ENCODE measurements at places on chromosomes 7 and 10. TPM values are rescaled to one million over a fixed set of nuclear protein-coding genes. Genes with fewer than 3 reads are reported as not detected.
A peak's percentile ranks its signal among the peaks of the same experiment; 100 is the strongest.

DNA sequence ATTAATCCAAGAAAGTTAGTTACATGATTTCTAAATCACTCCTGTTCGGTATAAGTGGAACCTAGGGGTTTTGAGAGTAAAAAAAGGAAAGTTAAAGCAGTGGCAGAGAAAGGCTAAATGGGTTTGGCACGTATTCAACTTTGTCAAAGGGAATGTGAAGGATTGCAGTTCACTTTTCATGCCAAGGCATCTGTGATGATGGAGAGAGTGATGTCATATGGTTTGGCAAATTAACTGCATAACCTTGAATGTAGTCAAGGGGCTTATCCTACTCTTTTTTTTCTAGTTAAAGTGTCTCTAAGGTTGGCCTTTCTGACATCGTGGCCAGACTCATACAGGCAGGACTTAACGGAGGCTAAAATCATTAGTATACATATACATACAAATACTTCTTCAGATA is 277.8 kb downstream of the EXOC4 start:
- DNase-seq: peak; percentile 81

DNA sequence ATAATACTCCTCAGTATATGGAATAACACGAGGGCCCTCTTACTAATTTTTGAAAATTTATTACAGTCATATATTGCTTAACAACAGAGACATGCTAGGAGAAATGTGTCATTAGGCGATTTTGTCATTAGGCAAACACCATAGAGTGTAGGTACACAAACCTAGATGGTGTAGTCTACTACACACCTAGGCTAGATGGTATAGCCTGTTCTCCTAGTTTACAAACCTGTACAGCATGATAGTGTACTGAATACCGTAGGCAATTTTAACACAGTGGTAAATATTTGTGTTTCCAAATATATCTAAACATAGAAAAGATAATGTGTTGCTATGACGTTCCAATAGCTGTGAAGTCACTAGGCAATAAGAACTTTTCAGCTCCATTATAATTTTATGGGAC is 12.8 kb downstream of the OR2F1 start:
- no peak for DNase-seq

- no peak for DNase-seq
These were observed 28.6 kb downstream of the CTTNBP2 start for GRCh38 chr7:117844678-117845077.

FAM25C gene
- not detected for polyA plus RNA-seq

PTPN20 gene
- polyA plus RNA-seq: 0.24 TPM

LIPF gene
- polyA plus RNA-seq: not detected

GRCh38 chr7:137694405-137694804 is 152.4 kb downstream of the DGKI start:
- no peak for DNase-seq

DNA sequence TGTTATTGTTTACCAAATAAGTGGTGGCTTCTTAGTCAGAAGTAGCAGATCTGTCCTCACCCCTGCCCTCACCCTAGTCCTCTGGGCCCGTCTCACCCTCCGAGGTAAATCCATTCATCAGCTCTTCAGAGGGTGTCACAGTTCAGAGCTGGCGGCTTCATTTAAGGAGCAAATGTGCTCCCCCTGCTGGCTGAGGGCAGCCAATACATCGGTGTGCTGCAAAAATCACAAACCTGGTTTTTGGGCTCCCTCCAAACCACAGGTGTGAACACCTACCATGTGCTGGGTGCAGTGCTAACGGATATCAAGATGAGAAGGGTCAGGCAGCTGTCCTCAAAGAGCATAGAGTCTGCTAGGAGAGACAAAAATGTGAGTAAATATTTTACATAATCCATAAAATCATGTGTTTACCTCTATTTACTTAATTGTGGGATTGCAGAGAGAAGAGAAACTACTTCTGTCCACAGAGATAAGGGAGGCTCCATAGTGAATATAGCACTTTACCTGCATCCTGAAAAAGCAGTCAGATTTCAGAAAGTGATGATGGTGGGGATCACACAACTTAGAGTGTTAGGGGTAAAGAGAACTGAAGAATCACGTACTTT is 15.5 kb upstream of the CRTAC1 start:
- peak; percentile 35 for DNase-seq

LGI1 gene
- polyA plus RNA-seq: not detected

CPN1 gene
- not detected for polyA plus RNA-seq

AZGP1 gene
- not detected for polyA plus RNA-seq

GRCh38 chr7:4931943-4932342 is 27.0 kb downstream of the MMD2 start:
- no peak for DNase-seq

- peak; percentile 51 for DNase-seq
These were observed 1.5 kb upstream of the CCDC3 start for GRCh38 chr10:13003004-13003403.

- DNase-seq: peak; percentile 47
These were observed 1.2 kb downstream of the CALY start for GRCh38 chr10:133335246-133336117.

DNA sequence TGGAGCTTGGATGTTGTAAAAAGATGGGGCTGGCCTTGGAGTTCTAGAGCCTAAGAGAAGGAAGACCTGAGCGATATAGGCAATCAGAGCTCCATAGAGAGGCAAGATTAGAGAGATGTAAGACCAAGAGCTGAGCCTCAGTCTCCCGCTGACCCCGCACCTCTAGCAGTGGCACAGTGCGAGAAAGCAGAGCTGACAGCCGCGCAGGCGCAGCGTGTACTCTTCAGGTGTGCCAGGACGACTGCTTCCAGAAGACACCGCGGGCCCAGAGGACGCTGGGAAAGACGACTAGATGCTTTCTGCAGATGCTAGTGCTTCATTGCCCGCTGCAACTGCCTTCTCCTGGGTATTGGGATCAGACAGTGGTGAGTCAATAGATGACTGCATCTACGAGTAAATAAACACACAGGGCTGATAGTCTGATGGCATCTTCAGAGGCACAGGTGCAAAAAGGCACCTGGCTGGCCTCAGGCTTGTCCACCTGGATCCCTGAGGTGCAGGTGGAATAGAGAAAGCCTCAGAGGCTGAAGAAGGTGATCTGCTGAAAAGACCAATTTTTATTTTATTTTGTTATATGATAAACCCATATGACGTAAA is 38.1 kb upstream of the CCDC6 start:
- no peak for DNase-seq

DNA sequence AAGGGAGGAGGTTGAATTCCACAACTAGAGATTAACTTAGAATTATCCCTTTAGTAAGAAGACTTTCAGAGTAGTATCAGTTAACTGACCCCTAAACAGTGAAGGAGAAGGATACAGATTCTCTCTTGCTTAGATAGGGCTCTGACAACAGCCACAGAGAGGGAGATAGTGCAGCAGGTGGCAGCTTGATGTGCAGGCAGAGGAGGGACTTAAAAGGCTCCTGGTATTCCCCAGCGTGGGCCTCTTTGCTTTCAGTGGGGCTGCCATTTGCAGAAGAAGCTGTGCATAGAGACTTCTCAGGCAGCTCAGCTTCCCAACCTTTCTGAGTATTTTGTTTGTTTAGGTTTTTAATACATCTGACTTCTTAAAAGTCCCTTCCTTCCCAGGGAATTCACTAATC is 16.0 kb downstream of the FZD1 start:
- no peak for DNase-seq

SORBS1 gene
- polyA plus RNA-seq: 0.26 TPM

SOSTDC1 gene
- polyA plus RNA-seq: 0.07 TPM

GRCh38 chr10:132417957-132418441 is 21.0 kb downstream of the PWWP2B start:
- no peak for DNase-seq

GRCh38 chr7:131858611-131859010 is 302.2 kb upstream of the PODXL start:
- no peak for DNase-seq

AMPH gene
- 2.4 TPM for polyA plus RNA-seq

CASP2 gene
- 22.6 TPM for polyA plus RNA-seq

- peak; percentile 72 for DNase-seq
These were observed 45.6 kb downstream of the TPST1 start for GRCh38 chr7:66250711-66251110.

DNA sequence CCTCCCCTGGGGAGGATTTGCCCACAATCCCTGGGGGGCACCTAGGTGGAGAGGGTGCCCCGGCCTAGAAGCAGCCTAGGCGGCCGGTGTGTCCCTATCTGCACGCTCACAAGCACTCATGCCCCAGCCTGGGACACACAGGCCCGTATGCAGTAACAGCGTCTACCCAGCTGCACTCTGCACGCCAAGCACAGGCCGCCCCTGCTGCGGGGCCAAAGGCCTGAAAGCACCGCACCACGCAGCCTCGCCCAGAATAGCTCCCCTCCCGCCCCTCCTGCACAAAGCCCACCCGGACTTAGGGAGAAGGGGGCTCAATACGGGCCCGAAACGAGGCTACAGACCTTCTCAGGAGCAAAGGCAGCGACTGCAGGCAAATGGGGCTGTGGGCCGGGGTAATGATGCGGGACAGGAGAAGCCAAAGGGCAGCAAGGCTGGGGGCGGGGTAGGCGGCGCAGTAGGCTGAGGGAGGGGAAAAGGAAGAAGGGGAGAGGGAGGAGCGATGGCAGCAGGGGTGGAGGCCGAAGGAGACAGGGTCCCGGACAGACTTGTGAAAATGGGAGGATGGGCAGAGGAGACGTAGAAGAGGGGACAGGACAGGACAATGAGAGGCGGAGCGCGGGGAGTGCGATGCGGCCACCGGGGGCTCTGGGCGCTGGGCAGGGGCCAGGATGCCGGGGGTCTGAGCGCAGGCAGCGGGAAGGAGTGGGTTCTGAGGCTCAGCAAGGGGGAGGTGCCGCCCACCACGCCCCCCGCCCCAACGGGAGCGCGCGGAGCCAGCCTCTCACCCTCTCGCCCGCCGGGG is 544 bp downstream of the GPRIN2 start:
- no peak for DNase-seq

DNA sequence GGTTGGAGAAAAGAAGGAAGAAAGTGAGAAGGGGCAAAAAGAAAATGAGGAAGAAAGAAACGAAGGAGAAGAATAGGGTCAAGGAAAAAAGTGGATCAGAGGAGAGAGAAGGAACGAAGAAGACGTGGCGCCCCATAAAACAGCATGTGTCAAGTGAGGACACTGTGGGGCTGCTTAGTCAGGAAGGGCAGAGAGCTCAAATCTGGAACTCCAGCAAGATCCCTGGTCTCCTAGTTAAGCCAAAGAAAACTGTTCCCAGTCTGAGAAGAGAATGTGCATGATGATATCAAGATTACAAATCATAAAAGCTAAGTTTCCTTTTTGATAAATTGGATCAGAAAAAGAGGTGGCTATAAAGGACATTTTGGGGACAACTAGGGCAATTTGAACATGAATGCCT is 33.0 kb downstream of the CREB3L2 start:
- DNase-seq: no peak

Data from fibroblast of lung (primary cell).